T-helper 2 cell (primary cell): ENCODE measurements at places on chromosomes 4 and X.

GRCh38 chr4:46648088-46648744 lies 258.3 kb upstream of the GABRA2 start:
- peak; percentile 37 for DNase-seq

- DNase-seq, result no peak
These were observed 58.1 kb downstream of the PHEX start for GRCh38 chrX:22090181-22090580.

DNA sequence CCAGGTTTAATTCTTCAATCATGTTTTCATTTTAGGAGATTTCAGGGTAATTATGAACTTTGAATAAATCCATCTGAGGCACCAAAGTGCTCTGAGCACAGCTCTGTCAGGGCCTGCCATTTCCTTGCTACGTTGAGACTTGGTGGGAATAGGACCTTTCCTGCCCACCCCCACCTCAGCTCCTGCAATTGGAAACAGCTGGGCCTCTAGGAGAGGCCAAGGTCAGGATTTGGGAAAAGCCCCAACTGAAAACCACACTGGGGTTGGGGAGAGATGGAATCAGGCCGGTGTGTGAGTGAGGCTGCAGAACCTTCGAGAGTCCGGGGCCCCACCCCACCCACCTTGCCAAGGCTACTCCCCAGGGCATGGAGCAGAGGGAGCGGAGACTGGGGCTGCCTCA lies 212.7 kb upstream of the BCOR start:
- no peak for DNase-seq

DNA sequence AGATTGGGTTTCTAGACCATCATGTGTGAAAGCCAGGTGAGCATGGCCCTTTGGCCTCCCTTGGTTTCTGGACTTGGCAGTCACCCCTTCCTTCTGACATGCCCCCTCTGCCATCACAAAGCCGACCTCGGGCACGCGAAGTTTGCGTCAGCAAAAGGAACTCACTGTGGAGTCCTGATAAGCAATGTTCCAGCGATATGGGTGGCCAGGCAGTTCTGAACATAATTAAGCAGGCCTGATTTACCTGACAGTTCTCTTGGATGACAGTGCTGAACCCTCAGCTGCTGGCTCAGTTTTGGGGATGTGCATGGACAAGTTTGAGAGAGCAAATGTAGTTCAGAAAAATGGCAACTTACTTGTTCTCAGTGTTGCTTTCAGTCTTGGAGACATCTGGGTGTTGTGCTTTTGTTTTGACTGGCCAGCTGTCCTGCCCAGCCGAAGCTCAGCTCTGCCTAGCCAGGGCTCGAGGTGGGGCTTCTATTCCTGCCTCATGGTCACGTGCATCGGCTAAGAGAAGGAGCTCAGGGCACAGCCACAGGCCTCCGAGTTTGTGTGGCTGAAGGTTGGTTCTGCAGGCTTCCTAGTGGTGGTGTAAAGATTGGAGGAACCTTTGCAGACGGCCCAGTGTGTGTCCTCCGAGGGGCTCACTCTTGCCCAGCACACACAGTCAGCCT lies 78.3 kb downstream of the CLDN34 start:
- DNase-seq, result no peak

DNA sequence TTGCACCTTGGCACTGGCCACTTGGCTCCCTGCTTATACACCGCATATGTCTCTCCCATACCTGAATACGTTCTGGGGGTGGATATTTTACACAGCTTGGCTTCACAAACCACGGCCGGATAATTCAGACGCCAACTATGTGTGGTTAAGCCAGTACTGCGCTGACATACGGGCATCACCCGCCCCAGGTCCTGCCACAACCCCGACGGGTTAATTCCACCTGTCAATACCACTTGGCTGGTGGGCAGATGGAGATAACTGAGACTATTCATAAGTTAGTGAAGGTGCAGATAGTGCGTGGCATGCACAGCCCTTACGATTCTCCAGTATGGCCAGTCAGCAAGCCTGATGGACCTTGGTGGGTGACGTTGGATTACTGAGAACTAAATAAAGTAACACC lies 696.3 kb upstream of the AGA start:
- no peak for DNase-seq

GRCh38 chr4:113444386-113444785 lies 317.2 kb downstream of the CAMK2D start:
- no peak for DNase-seq

- DNase-seq, result no peak
These were observed 107.6 kb upstream of the BMPR1B start for GRCh38 chr4:94650134-94650495.
